Testis (tissue), 5 donors: ENCODE measurements at places on chromosomes 2 and 18. TPM values are rescaled to one million over a fixed set of nuclear protein-coding genes. Genes with fewer than 3 reads are reported as not detected.

DNA sequence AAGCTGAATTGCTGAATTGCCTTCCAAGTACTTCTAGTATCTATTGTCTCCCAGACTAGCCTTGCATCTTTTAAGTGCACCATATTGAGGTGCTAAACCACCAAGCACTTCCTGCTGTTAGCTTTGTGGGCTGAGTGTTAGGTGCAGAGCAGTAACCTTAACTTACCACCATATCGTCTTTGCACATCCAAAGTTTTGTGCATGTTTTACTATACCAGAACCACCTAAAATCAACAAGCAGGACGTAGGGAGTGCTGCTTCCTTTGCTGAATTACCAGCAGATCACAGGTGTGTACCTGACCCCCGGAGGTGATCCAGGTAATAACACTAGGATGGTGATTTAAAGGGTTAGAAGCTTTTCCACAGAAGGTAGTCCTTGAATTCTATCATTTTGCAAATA, 359.9 kb upstream of the HNRNPA3 start:
- H3K4me1 ChIP-seq: no peaks in the 10 kb centered on the region
- H3K27ac ChIP-seq: no peak overlapping the region
- H3K36me3 ChIP-seq: no peaks in the 10 kb centered on the region
- no peak overlapping the region for H3K4me3 ChIP-seq
- DNase-seq: no peak

NEU2 gene
- total RNA-seq: not detected

KIF1A gene
- total RNA-seq: 42.1 TPM

GRCh38 chr2:3312576-3313345, 64.9 kb downstream of the EIPR1 start:
- peaks cover 3% of the 10 kb centered on the region for H3K4me1 ChIP-seq
- no peak for DNase-seq

- no peak overlapping the region for H3K4me3 ChIP-seq
- H3K4me1 ChIP-seq: no peaks in the 10 kb centered on the region
- no peaks in the 10 kb centered on the region for H3K27me3 ChIP-seq
- H3K27ac ChIP-seq: no peak overlapping the region
- DNase-seq: no peak
These were observed 198.1 kb downstream of the IKZF2 start for GRCh38 chr2:212953170-212953920.

B4GALT6 gene
- total RNA-seq: 14.9 TPM

DNA sequence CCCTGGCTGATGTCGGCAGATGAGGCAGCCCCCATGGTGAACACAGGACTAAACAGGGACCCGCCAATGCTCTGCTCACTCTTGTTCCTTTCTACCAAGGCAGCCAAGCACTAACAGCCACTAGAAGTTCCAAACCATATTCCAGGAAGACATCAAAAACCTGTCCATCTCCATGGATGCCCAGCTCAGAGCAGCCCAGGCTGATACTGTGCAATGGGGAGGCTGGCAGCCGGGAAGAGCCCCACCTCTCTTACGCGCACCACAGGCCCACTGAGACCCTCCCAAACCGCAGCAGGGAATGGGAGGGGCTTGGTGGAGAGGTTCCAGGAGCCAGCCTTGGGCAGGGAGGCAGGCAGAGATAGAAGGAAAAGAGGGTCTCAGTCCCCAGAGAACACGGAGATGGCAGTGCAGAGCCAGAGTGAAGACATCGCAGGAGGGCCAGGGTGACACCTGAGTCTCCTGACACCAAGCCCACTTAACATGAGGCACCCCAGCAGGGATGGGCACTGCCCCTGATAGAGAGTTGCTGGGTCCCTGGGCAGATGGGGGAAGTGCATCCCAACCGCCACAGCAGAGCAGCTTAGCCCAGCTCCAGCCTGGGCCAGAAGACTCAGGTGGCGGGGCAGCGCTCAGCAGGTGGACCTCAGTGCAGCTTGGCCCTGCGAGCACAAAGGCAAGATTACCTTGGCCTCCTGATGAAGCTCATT, 3.4 kb downstream of the HS6ST1 start:
- H3K27me3 ChIP-seq: no peaks in the 10 kb centered on the region
- DNase-seq: peak; percentile 18
- peaks cover 58% of the 10 kb centered on the region for H3K4me1 ChIP-seq
- peak overlapping the region; percentile 89 for H3K4me3 ChIP-seq
- H3K27ac ChIP-seq: no peak overlapping the region
- no peaks in the 10 kb centered on the region for H3K36me3 ChIP-seq

- H3K36me3 ChIP-seq: no peaks in the 10 kb centered on the region
- no peak for DNase-seq
- peaks cover 5% of the 10 kb centered on the region for H3K4me1 ChIP-seq
- no peak overlapping the region for H3K27ac ChIP-seq
- no peak overlapping the region for H3K4me3 ChIP-seq
These were observed 74.9 kb downstream of the ANKRD44 start for GRCh38 chr2:197235711-197236110.

DNA sequence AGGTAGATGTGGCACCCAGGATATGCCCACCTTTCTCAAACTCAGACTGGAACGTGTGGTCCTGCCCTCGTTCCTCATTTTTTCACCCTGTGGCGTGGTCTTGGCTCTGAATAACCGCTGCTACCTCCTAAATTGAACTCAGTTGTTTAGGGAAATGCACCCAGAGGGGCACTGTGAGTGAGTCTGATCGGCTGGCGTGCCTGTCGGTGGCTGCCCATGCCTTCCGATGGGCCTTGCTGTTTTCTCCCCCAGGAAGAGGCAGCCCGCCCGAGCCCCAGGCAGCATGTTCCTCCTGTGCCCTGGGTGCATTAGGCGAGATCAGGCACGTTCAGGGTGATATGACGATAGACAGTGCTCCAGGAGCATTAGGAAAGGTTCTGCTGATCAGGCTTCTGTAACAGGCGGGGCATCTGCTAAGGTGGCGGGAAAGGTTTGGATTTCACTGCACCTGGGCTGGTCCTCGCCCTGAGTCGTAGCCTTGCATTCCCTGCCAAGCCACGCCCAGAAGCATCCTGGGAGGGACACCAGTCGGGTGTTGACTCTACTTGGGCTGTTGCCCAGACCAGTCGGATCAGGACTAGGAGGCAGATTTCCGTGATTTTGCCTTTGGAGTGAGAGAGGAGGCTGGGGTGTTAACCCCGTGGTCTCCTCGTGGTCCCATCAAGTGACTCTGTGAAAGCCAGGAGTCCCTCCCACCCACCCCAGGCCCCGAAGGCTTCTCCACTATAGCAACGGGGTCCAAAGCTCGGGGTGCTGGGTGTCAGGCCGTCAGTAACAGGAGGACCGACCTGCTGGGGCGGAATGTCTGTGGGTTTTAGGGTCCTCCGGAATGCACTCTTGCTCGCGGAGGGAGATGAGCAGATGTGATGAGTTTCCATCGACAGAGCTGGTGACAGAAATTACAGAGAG, 75.1 kb downstream of the SH3BP4 start:
- DNase-seq: peak; percentile 84
- no peak overlapping the region for H3K4me3 ChIP-seq
- no peaks in the 10 kb centered on the region for H3K27me3 ChIP-seq
- H3K36me3 ChIP-seq: no peaks in the 10 kb centered on the region
- H3K27ac ChIP-seq: no peak overlapping the region

GRCh38 chr2:230254152-230254881, 28.8 kb downstream of the SP140 start:
- H3K4me3 ChIP-seq: no peak overlapping the region
- no peaks in the 10 kb centered on the region for H3K36me3 ChIP-seq
- H3K27ac ChIP-seq: no peak overlapping the region
- no peak for DNase-seq

GRCh38 chr2:29920631-29921559, 491 bp downstream of the ALK start:
- peaks cover 2% of the 10 kb centered on the region for H3K27me3 ChIP-seq
- peak overlapping the region; percentile 34 for H3K4me3 ChIP-seq
- peaks cover 22% of the 10 kb centered on the region for H3K4me1 ChIP-seq
- DNase-seq: peak; percentile 25

FARSB gene
- 14.1 TPM for total RNA-seq

MDH1 gene
- 154 TPM for total RNA-seq

IRS1 gene
- total RNA-seq: 5.9 TPM

- no peaks in the 10 kb centered on the region for H3K36me3 ChIP-seq
- no peak overlapping the region for H3K27ac ChIP-seq
- no peak for DNase-seq
- no peaks in the 10 kb centered on the region for H3K27me3 ChIP-seq
These were observed 259.4 kb downstream of the GBX2 start for GRCh38 chr2:235908826-235909225.
